ENCODE measurements at places on chromosomes 12 and 14.

DNA sequence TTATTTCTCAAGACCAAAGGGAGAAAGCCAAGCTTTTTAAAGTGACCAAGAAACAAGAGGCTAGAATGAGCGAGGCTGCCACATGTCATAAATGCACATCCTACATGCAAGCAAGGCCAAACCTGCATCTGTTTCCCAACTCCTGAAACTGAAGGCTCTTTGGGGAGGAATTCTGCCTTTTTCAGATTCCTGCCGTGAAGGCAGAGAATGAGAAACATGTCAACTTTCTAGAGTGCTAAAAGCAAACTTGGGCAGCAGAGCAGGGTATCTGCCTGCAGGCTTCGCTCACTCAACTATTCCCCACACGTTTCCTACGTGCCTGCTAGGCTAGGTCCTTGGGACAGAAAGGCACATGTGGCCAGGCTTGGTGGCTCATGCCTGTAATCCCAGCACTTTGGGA, 15.2 kb downstream of the DPF3 start:
- no peak for DNase-seq

- no peak for DNase-seq
Measured at GRCh38 chr12:82187011-82187410, 171.2 kb downstream of the CCDC59 start.

- DNase-seq: no peak
Measured at GRCh38 chr12:3446235-3446634, 44.8 kb upstream of the PRMT8 start.

DNA sequence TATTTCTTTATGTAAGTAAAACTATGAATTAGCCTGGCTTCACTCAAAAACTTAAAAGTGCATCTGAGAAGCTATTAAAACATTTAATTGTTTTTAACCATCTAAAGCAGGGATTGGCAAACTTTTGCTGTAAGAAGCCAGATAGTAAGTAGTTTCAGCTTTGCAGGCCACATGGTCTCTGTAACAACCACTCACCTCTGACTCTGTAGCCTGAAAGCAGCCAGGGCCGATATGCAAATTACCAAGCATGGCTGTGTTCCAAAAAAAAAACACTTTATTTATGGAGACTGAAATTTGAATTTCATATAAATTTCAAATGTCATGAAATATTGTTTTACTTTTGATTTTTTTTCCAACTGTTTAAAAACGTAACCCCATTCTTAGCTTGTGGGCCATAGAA, 95.3 kb downstream of the CIT start:
- DNase-seq: no peak

DNA sequence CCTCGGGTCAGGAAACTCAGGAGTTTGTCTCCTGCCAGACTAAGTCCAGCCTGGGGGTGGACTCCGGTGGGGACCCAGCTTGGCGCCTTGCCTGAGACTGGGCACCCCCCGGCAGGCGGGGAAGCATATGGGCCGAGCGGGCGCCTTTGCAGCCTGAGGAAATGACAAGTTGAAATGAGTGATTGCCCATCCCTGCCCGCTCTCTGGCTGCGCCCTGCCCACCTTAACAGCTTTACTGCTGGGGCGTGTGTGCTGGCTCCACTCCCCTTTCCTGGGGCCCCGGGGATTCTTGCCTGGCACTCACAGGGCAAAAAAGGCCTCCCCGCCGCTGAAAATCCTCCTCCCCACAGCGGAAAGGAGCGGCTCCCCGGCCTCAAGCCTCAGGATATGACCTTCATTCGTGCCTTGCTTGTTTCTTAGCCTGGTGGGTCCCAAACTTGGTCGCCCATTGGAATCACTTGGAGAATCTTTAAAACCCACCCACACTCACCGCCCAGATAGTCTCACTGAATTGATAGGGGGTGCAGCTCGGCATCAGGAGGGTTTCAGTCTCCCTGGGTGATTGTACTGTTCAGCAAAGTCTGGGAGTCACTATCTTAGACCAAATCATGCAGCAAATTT, 1.5 kb downstream of the RFLNA start:
- DNase-seq: peak; percentile 19

GRCh38 chr12:65113621-65114035, 7.5 kb downstream of the WIF1 start:
- no peak for DNase-seq

DNA sequence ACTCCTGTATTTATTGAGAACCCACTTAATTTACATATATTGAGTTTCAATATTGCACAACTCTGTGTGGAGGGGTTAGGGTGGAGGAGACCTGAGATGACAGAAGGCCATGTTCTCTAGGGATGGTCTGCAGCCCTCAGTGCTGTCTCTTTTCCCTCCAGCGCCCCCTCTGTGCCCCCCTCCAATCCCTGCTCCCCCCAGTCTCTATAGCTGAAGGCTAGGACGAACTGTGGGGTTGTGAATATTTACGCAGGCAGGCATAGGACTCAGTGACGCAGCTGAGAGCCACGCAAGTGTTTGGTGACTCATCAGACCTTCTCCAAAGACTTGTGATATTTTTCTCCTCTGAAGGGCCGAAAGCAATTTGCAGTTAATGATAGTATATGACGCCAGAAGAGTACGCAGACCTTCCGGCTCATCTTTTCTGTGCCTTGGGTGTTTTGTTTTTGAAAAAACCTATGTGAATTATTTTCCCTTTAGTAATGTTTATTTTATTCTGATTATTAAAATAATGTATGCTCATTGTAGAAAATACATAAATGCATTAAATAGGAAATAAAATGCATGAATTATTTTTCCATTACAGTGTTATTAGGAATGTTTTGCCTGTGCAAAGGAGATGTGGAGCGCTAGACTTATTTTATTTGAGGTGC, 85.3 kb downstream of the SLC25A47 start:
- DNase-seq: no peak

DNA sequence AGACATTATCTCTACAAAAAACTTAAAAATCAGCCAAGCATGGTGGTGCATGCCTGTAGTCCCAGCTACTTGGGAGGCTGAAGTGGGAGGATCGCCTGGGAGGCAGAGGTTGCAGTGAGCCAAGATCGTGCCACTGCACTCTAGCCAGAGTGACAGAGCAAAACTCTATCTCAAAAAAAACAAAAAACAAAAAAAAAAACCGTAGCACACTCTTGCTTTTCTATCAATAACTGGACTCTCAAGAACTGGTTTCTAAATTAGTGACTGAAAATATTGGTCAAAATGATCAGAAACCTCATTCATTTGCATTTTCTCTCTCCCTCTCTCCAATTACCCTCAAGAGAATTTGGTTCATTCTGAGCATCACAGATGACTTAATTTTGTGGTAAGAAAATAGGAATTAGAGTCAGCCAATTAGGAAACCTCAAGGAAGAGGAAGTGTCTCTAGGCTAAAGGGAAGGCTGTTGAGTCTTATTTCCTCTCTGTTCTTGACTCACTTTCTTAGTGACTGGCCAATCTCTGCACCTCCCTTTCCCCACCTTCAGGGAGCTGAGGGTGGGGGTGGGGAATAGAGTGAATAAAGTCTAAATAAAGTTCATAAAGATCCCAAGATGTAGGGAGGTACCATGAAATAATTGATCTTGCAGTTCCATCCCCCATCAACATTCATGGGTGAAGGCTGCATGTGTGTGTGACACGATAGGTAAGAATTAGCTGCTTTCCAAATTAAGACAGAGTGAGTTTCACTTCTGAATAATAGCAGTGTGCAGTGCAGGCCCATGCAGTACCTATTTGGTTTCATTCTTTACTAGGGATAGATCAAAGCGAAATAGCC, 6.8 kb upstream of the PSMA6 start:
- peak; percentile 81 for DNase-seq

DNA sequence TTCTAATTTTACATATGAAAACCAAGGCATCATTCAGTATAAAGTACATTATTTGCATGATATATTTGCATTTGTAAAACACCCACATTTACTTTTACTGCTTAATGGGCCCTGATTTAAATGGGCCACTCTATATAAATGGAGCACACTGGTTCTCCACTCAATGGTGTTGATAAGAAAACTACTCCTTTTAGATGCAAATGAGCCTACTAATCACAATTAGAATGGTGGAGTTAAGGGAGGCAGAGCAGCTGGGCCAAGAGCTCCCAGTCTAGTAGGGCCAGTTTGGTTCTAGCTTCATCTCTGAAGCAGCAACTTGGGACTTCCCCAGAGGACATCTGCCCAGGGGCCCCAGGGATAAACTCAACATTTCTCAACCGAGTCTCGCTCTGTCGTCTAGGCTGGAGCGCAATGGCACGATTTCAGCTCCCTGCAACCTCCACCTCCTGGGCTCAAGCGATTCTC, 120.7 kb downstream of the FOXN3 start:
- no peak for DNase-seq

- no peak for DNase-seq
Measured at GRCh38 chr12:108612788-108613282, 15.0 kb upstream of the TMEM119 start.

- no peak for DNase-seq
Measured at GRCh38 chr12:75437564-75437963, 43.0 kb upstream of the GLIPR1 start.

GRCh38 chr12:28974883-28975282, 174.2 kb upstream of the FAR2 start:
- DNase-seq: no peak

DNA sequence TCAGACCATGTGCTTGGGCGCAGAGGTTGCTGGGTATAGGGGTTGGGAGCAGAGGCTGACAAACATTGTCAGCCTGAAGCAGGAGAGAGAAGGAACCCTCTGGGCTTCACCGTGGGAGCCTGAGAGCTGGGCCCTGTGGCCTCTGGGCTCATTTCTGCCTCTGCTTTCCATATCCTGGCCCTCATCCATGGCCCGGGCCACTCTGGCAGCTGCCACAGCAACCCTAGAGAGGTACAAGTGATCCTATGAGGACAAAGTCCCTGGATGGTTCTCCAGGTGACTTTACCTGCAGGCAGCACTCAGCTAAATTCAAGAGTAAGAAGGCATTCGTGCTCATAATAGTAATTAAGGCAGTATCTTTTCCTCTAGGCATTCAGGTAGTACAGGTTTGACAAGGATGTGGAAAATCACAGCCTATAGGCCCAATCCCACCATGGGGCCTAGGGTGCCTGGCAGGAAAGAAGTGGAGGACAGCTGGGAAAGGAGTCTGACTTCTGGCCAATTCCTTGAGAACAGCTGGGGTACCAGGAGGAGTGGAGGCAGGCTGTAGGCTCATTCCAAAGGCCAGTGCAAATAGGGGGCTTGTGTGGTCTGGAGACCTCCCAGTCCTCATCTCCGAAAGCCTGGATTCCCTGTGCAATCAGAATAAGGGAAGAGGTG, 3.6 kb upstream of the TTC7B start:
- no peak for DNase-seq

DNA sequence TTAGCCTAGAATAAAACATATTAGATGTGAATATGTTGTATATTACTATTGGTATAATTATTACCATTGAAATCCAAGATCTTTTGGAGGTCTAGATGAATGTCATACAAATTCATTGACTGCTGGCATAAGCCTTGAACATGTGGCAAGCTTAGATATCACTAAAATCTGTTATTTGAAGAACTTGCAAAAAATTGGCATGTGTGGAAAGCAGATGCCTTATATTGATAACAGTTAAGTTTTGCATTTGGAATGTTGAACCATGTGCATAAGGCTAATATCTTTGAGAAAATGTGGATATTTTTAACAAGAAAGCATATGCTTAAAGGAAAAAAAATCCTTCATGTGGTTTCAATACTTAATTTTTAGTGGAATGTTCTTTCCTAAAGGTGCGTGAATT, 203.6 kb upstream of the PRICKLE1 start:
- no peak for DNase-seq

DNA sequence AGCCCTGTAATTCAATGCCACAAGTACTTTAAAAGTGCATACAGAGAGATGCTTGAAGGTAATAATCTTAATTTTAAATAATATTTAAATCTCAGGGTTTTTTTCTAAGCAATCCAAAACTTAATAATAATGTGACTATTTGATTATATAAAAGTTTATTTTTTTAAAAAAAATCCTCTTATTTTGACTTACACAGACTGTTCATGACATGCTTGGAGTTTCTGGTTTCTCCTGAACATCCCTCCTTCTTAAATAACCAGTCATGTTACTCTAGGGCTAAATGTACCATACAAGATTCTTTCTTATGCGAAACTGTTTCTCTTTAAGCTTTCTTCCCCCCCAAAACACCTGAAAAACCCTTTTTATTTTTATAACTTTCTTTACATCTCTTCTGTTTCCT, 58.2 kb upstream of the SLC2A13 start:
- DNase-seq: no peak

DNA sequence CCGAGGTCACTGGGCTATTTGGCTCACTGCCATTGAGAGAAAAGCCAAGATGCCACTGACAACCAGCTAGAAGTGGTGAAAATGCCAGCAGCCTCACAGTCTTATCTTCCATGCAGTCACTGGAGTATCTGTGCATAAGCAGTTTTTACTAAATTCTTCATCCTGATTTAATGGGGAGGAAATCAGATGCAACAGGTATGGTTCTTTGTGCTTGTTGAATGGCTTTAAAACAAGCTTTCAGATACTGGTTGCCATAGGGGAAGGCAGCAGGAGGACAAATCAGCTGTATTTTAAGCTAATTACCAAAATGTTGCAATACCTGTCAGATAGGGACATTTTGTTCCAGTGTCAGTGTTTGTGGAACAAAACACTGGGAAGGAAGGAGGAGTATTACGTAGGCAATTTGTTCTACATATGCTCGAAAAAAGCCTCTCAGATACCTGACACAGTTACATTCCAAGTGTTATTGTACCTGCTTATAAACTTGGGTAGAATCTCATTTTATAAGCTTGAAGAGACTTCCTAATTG, 54.1 kb upstream of the ARHGAP5 start:
- no peak for DNase-seq

DNA sequence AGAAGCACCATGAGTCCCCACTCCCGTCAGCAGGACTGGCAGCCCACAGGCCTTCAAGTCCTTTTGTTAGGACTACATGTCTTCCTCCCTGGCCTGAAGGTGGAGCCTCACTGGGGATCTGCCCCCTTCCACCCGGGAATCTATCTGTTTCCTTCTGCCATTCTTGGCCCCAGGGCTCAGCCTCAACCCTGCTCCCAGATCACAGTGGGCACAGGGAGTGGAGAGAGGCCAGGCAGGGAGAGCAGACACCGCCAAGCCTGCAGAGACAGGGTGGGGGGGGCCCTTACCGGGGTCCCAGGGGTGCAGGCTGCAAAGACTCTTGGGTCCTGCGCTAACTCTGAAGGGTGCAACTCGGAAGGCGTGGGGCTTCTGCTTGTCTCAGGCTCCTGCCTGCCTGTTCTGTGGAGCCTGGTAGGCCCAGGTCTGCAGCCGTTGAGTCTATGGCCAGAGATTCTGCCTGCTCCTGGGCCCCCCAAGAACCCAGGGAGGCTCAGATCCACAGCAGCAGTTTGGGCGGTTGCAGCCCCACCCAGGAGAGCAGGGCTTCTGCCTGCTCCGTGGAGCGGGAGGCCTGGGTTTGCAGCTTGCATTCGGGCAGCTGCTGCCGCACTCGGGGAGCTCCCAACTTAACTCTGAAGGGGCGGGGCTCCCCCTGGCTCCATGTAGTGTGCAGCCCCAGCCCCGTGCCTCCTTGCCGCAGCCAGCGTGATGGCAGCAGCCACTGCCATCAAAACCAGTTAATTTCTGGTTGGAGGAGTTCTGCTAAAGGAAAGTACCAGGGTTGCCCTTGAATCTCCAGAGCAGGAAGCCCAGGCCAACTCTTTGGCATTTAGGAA, 21.7 kb upstream of the PLBD1 start:
- no peak for DNase-seq
